H7 (cell line): ENCODE measurements at places on chromosomes 7 and 10.

- DNase-seq = peak; percentile 16
Observed at GRCh38 chr7:30936650-30937245, 25.1 kb downstream of the AQP1 start.

DNA sequence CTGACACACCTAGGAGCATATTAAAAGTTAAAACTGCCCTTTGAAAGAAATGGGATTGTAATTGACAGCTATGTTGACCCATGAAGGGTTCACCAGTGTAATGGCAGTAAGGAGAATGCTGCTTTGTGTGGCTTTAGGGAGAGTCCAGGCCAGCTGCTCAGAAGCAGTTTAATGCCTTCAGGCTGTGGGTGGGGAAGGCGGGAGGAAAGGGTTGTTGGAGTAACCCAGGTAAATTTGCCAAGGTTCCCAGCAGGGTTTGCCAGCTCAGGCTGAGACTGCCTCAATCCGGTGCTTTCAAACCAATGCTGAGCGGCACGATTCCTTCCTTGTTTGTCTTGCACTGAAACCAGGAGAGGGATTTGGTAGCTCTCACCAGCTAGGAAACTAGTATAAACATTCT lies 637.2 kb downstream of the INHBA start:
- DNase-seq = no peak

- peak; percentile 83 for DNase-seq
Observed at GRCh38 chr7:101172005-101172853, 6.9 kb upstream of the VGF start.

- peak; percentile 62 for DNase-seq
Observed at GRCh38 chr10:69839696-69840345, 38.1 kb downstream of the COL13A1 start.

DNA sequence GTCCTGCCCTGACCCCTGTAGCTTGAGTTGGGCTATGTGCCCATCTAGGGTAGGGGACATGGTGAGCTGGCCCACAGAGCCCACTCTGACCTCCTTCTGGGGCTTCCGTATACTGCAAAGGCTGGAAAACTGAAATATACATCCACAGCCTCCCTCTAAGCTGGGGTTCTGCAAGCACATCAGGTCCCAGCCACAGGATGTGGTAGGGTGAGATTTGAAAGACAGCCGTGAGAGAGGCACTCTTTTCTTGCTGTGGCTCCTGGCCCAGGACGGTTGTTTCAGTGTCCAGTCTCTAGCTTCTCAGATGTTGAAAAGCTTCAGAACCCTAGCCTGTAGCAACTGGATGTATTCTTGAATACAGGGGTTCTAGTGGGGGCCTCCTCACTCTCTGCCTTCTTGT lies 60.1 kb upstream of the ADRB1 start:
- DNase-seq = no peak

DNA sequence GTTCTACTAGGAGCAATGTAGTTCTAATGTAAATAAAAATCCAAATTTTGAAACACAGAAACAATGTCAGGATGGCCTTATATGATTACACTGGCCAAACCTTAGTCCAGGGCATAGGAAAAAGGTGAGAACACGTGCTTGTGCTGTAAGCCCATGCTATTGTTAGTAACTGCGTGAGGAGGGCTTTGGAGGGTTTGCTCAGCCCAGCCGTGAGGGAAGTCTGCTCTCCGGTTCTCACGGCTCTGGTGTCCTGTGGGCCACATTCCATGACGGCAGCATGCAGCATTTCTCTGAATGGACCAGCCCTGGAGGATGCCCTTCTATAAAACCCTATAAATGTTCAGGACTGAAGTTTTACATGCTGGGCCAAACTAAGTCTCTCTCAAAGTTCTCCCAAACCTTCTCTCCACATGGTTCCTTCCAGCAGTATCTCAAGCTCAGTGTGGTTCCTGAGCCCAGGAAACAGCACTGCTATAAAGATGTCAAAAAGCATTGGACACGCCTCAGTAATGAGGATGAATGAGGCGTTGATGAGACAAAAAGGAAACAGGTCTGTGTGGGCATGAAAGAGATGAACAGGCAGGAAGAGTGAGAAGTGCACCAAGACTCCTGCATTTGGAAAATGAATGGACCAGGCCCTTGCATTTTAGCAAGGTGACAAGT lies 174.8 kb upstream of the CDCA7L start:
- no peak for DNase-seq

DNA sequence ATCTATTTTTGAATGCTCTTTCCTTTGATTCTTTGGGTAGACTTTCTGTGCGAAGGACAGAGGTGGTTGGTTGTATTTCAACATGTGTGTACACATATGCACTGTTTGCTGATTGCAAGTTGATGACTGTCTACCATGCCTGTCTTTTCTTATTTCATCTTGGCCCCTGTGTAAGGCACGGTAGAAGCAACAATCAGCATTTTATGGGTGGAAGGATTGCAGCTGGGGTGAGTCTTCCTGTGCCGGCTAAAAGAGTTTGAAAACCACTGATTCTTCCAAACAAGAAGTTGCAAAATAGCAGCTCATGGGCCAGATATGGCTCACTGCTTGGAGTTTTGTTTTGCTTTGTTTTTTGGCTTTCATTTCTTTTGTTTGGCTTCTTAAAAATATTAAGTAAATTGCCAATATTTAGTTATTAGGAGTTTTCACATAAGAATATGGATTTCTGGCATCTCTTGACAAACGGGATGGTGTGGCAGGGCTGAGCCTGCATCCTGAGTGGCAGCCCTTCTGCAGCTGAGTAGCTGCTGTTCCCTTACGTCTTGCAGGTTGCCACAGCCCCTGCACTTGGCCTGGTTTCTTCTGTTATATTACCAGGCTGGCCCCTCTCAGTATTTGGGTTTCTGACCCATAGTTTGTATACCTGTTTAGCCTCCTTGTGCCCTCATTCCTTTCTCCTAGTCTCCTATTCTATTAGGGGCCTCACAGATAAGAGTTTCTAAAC lies 7.2 kb downstream of the ZNF862 start:
- DNase-seq = no peak

DNA sequence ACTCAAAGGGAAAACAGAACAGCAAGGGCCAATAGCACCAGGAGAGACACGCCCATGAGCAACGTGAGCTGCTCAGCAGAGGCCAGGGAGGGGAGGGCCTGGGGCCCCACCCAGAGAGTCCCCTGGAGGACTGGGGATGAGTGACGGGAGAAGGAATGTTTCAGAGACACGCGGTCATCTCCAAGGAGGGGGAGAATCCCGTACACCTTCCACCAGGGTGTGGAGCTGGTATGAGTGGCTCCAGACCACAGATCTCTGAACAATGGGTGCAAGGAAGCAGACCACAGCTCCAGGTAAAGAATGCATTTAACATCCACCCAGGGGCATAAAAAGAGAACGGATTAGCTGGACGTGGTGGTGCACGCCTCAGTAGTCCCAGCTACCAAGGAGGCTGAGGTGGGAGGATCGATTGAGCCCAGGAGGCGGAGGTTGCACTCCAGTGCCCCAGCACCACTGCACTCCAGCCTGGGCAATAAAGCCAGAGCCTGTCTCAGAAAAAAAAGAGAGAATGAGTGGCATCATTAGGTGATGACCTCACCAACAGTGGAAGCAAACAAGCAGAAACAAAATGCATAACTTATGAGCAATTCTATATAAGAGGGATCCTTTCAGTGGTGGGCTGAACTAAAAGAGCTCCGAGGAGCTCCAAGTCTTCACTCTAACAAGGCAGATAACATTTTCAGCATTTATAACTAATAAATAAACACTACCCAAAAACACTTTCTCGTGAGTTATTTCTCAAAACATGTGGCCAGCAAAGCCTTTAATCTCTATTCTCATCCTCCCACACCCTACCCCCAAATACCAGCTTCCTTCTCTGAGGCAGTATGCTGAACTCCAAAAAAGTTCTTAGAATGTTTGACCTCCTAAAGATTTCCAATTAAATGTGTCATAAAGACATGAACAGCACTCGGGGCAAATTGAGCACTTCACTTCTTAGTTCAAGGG lies 12.5 kb downstream of the PSAP start:
- DNase-seq = no peak

GRCh38 chr7:151123822-151124464 lies 37.7 kb downstream of the AGAP3 start:
- peak; percentile 97 for DNase-seq

DNA sequence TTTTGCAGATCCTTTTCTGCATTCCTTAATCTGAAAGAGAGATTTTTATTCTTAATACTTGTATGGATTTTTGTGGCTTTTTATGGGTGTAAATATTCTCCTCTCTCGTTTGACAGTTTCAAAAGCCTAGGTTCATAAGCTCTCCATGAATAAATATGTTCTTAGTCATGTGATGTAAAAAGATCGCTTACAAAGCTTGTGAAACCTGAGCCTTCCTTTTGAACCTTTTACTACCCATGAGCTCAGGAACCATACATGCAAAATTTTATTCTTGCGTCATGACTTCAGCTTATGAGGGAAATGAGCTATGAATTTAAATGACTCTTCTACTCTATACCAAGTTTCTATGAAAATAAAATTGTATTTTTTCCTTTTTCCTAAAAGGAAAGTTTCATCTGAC lies 98.7 kb downstream of the POLL start:
- no peak for DNase-seq

DNA sequence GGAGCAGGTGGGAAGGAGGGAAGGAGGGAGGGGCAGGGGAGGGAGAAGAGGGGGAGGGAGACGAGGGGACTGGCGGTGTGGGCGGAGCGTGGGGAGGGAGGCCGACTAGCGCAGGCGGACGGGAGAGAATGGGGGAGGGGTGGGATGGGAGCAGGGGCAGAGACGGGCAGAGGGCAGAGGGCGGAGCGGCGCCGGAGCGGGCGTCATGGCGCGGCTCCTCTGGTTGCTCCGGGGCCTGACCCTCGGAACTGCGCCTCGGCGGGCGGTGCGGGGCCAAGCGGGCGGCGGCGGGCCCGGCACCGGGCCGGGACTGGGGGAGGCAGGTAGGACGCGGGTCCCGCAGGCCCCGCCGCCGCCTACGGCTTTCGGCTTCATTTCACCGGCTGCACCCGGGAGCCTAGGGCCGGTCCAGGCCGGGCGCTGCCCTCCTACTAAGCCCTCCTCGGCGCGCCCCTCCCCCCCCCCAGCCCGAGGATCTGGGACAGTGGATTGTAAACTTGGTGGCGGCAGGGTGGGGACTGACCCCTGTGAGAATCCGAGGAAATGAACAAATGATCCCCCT lies at the start of gene MSRB2:
Gene MSRB2, plus strand, starts transcription at position 176 of the 562 bp plus-strand sequence. Its CDS starts 30 bp downstream, at position 206.
- peak; percentile 95 for DNase-seq

GRCh38 chr10:104256335-104256961 lies 1.8 kb downstream of the GSTO1 start:
- no peak for DNase-seq

GRCh38 chr7:77337456-77337990 lies 78.6 kb downstream of the GSAP start:
- DNase-seq = no peak

DNA sequence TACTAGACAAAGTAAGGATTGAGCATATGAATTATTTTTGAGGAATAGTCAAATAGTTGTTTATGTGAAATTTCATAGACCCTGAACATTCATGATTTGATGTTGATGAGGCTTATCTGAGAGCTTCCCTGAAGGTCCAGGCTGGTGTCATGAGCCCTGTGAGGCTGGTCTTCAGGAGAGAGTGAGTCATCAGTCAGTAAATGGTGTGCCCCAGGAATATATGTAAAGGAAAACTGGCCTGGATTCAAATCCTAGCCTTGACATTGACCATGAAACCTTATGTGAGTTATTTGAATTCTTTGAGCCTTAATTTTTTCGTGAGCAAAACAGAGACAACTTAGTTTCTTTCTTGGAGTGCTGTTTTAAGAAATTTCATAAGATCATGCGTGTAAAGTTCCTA lies 6.2 kb downstream of the TMEM236 start:
- no peak for DNase-seq

DNA sequence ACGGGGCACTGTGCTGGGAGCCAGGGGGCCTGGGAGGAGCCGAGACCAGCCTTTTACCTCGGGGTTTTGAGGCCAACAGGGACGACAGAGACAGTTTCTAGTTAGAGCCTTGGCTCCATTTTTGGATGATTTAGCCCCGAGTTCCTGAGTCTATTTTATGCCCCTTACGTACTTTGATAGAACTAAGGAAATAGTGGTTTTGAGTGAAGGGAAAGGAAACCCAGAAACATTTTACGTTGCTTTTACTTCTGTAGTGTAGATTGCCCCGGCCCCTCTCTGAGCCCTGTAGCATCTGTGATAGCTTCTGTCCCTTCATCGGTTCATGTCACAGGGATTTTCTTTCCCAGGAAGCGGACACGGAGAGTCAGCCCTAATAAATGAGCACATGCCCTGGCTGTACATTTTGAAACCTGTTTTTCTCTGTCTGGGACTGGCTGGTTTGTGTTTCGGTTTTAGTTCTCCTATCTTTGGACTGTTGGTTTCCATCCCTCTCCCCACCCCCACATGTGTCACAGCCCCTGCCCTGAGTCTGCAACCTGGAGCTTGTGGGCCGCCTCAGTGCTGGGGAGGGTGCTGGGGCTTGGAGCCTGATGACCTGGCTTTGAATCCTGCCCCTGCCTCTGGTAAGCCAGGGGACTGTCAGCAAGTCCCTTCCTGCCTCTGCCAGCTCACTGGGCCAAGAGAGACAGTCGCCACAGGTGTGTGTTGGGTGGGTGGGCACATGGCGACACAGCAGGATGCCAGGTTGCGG lies 6.9 kb upstream of the ORAI2 start:
- DNase-seq = no peak

DNA sequence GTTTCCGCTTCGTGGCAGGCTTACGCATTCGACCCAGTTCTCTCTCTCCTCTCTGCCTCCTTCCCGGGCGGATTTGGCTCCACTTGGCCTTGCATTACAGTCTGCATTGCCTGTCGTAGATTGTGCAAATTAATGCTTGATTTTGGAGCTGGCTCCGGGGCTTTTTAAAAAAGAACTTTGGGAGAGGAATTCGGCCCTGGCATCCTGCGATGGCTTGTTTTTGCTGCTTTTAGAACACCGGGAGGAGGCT lies 767 bp downstream of the EIF4EBP2 start:
- DNase-seq = no peak

- peak; percentile 71 for DNase-seq
Observed at GRCh38 chr10:11336722-11337162, 274.7 kb downstream of the USP6NL start.

GRCh38 chr7:17952387-17952786 lies 12.1 kb upstream of the SNX13 start:
- no peak for DNase-seq

- DNase-seq = no peak
Observed at GRCh38 chr10:31630861-31631567, 297.6 kb downstream of the ARHGAP12 start.

DNA sequence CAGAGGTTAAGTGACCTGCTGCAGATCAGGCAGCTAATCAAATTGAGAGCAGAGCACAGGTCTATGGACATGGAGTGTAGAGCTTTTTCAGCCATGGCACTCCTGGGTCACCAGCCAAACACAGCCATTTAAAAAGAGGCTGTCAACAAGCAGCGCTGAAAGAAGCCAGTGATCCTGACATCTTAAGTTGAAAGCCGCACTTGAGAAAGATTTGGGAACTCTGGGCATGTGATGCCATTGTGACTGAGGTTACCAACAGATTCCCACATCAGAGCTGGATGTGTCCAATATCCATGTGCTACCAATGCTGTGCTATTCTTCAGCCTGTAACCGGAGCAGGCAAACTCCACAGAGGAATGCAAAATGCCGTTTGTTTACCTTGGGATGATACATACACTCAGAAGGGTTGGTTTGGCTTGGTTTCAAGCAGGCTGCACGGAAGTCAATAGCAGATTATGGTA lies 56.2 kb upstream of the ABLIM1 start:
- DNase-seq = no peak
